Right renal pelvis (tissue), 4 donors: ENCODE measurements at places on chromosomes 1 and 21.

GRCh38 chr1:64597113-64597512, 127.2 kb downstream of the CACHD1 start:
- DNase-seq, result no peak

- no peak for DNase-seq
These were observed at the start of gene C1orf94 for GRCh38 chr1:34176830-34177603. TSS of gene C1orf94 (plus strand) at chr1:34176907. CDS start at chr1:34177790, 883 bp downstream.

DNA sequence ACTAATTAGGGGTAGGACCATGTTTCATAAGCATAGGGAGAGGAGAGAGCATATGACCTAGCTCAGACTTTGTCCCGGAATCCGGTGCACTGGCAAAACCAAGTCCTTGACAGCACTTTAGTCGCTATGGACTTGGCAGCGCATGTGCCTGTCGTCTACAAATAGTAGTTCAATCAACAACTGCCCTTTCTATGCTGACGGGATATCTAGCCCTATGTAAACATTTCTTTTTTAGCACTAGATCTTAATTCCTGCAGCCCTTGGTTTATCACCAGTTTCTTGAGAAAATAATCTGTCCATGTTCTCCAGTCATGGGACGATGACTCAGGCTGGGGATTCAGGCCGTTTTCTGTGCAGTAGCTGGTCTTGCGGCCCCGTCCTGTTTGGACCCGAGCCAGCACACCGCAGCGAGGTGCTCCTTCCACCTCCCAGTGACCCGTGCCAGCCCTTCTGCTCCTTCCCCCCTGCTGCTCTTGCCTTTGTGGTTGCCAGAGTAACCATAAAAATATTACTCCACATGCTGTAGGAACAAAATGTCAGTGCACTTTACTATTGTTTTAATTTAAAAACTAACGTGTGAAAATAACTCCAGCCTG, 8.6 kb upstream of the MT1HL1 start:
- no peak for DNase-seq

GRCh38 chr1:47782414-47783166, 214.6 kb downstream of the TRABD2B start:
- DNase-seq, result no peak

GRCh38 chr1:182303778-182304177, 87.8 kb downstream of the GLUL start:
- DNase-seq, result no peak

- no peak for DNase-seq
These were observed 139.5 kb downstream of the ZNF326 start for GRCh38 chr1:90134175-90134955.

DNA sequence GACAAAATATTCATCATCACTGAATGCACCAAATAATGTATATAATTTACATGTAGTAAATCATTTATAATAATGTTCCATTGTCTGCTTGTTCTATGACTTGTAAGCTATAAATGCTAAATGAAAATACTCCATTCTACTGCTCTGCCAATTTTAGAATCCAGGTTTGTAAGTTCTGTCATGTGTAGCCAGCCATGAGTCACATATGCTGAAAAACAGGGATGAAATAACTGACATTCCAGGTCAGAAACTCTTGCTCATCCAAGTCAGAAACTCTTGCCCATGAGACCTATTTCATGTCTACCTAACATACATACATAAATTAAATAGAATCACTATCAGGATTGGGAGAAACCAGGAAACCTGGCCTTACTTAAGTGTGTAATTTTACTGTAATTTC, 95.6 kb downstream of the ASH1L start:
- no peak for DNase-seq

DNA sequence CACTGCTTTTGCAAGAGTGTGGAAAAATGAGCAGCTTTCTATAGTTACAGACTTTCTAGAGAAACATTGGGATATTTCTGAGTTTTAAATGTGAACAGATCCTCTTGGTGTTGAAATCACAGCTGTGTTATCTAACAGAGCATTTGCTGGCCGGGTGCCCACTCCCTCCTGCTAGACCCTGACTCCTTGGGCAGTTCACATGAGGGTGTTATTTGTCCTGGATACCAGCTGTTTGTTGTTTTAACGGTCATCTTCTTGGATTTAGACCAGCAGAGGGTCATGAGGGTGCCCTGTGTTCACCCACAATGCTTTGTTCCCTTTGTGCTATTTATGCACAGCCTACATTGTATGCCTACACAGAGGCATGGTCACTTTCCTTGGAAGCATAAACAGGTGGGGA, 67.1 kb downstream of the CENPF start:
- DNase-seq, result peak; percentile 26

DNA sequence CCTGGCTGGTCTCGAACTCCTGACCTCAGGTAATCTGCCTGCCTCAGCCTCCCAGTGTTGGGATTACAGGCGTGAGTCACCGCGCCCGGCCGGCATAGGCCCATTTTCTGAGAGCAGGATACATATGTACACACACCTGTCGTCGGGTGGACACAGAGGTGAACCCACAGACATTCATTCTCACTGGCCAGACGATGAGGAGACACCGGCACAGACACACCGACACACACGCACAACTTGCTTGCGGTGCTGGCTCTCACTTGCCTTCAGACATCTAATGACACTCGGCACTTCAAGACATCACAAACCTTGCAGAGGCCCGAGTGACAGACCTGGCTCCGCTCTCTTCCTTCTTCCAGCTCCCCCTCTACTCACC, 579 bp downstream of the PTCH2 start:
- no peak for DNase-seq

DNA sequence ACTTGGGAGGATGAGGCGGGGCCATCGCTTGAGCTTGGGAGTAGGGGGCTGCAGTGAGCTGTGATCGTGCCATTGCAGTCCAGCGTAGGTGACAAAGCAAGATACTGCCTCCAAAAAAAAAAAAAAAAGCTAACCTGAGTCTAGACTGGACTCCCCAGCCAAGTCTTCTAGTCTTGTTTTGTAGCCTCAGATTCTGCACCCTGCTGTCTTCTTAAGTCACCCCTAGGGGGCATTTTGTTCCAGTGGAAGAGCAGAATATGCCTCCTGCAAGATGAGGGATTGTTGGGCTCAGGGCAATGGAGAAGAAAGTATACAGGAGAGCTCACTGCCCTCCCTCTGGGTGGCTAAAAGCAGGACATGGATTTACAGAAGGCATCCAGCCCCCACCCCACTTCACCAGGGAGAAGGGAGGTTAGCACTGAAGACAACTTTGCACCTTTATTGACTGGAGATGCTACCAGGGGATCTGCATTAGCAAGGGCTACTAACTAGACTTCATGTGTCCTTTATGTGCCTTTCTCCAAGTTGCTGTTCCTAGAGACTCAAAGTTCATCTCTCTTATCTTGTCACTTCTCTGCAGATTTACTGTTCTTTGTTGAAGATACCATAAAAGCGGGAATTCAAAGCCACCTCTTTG, 15.3 kb upstream of the RNF187 start:
- no peak for DNase-seq

- no peak for DNase-seq
These were observed 1052.8 kb downstream of the TTLL7 start for GRCh38 chr1:82946096-82946605.

GRCh38 chr1:44723496-44724295, 7.3 kb downstream of the RNU5D-1 start:
- no peak for DNase-seq

DNA sequence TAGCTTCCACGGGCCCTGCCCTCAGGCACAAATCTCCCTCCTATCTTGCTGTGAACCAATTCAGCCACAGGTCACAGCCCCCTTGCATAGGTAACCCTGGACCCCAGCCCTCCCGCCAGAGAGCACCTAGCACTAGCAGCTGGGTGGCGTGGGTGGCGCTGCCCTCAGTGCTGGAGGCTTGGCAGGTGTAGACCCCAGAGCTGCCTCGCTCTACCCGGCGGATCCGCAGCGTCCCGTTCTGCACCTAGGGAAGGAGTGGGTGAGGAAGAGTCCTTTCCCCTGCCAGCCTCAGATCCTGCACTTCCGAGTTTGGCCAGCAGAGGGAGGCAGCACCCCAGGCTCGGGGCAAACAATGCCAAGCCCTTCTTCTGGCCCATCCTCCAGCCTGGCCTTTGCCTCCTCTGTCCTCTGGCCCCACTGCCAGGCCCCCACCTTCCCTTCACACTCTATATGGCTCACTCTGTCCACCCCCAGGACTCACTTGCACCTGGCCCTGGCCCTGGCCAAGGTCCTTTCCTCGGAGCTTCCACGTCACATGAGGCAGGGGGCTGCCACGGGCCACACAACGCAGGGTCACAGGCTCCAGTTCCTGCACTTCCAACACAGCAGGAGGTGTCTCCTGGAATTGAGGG, 9.0 kb downstream of the IGSF9 start:
- DNase-seq, result no peak

DNA sequence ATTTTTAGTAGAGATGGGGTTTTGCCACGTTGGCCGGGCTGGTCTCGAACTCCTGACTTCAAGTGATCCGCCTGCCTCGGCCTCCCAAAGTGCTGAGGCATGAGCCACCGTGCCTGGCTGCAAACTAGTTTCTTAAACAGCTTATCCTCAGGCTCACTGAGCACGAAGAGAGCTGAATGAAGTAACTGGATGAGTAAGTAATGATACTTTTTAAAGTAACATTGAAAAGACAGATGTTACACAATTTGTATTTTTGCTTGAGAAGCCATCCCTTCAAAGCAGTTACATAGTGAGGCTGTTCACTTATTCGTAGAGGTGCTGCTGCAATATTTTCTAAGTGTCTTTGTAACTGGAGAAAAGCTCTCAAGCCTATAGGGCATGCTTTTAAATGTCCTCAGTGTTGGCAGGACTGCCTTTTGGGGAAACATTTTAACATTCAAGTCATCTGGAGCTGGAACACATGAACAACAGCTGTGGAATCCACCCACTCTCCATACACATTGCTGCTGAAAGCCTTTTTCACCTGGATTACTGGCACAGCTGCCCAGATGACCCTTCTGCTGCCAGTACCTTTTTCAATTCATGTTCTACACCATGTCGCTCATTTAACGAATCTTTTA, 2.7 kb upstream of the YBX1 start:
- no peak for DNase-seq

GRCh38 chr1:1167841-1168450, 5.7 kb upstream of the TTLL10 start:
- DNase-seq, result no peak

DNA sequence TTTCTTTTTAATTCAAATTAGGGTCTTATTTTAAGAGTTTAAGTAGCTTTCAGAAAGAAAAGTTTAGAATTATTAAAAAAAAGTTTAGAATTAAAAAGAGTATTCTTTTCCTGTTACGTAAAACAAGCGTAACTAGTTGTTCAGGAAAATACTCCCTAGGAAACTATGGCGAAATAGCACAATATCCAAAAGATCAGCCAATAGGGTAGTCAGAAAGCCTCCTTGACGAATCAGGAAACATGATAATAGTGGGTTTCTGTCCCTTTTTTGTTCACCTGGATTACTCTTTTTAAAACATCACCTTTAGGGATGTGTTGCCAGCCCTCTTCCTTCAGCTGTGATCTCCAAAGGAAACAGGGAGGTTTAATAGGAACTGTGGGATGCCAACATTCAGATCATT, 25.2 kb downstream of the S1PR1 start:
- no peak for DNase-seq

- no peak for DNase-seq
These were observed 12.7 kb upstream of the CPLANE2 start for GRCh38 chr1:16249596-16250241.

- no peak for DNase-seq
These were observed 115.2 kb downstream of the LMX1A start for GRCh38 chr1:165241321-165241720.

- DNase-seq, result no peak
These were observed 10.7 kb downstream of the MACF1 start for GRCh38 chr1:39214998-39215873.

DNA sequence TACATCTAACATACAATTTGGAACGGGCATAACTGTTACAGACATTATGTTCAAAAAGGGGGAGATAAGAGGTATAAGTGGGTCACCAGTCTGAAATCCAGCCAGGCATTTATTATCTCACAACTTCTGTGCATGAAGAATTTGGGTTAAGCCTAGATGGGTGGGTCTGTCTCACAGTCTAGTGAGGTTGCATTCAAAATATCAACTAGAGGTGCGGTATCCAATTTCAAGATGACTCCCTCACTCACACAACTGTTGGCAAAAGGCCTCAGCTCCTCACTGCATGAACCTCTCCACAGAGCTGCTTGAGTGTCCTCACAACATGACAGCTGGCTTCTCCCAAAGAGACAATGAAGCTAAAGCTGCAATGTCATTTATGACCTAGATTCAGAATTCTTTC, 4.7 kb downstream of the AUNIP start:
- DNase-seq, result no peak

DNA sequence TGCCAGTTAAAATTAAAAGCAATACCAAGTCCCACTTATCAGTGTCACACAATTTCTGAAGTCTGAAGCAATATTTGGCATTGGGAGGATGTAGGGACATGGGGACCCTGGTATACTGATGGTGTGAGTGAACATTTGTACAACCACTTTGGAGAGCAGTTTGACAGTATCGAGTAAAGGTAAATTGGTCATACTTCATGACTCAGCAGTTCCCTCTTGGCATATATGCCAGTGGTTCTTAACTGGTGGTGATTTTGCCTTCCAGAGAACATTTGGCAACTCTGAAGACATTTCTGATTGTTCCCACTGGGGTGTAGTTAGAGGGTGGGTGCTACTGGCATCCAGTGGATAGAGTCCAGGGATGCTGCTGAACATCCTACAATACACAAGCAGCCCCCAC, 19.7 kb downstream of the FMOD start:
- no peak for DNase-seq

- no peak for DNase-seq
These were observed 18.8 kb downstream of the ENTREP3 start for GRCh38 chr1:155236451-155236850.

- no peak for DNase-seq
These were observed 6.2 kb downstream of the AHDC1 start for GRCh38 chr1:27597516-27598294.

GRCh38 chr1:228860911-228861831, 125.9 kb downstream of the RHOU start:
- DNase-seq, result no peak

DNA sequence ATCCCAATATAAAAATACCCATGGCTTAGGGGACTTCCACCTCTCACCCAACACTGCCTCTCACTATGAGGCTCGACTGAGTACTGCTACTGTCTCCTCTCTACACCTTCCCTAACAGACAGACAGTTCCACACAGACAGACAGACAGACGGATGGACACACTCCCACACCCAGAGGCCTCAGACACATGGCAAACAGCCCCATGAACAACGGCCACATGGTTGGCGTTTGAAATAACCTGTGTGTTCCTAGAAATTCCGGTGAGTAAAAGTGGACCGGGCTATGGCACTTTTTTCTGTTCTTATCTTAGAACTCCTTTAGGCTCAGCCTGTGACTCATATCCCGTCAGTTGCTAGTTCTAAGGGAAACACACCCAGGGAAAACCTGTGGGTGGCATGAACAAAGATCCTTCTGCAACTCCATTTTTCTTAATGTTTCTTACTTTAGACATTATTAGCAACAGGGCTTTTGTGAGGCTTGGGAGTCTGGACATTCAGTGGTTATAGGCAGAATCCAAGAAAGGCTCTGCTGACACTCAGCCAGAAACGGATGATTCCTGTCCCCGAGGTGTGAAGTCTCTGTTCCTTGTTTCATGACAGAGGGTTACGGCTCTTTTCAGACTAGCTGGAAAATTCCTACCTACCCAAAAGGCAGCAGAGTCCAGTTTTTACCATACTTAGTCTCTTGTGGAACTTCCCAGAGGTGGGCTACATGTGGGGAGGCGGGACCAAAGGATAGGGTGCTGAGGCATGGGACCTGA, 90.5 kb upstream of the TLR5 start:
- no peak for DNase-seq

GRCh38 chr1:228401782-228402640, 4.6 kb downstream of the TRIM11 start:
- DNase-seq, result no peak

GRCh38 chr1:62247391-62248168, 52.9 kb downstream of the L1TD1 start:
- no peak for DNase-seq

GRCh38 chr1:3320246-3321152, 134.0 kb upstream of the ARHGEF16 start:
- no peak for DNase-seq
